ENCODE measurements at places on chromosomes 4 and X.

DNA sequence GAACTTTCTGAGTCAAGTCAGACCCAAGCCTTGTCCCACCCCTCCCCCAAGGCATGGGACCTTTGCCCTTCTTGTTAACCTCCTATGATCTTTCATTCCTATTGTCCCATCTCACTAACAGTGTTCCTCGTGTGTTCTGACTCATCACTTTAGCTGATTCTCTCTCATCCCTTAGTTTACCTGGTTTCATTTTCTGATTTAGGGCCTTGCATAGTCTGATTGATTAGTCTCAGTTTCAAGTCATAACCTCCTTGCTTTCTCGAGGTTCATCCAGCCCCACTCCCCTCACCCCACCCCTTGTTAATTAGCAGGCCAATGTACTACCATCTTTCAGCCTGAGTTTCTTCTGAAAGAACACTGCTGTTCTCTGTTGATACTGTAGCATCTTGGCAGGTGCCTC, 517.4 kb downstream of the RPA4 start:
- DNase-seq: no peak

DNA sequence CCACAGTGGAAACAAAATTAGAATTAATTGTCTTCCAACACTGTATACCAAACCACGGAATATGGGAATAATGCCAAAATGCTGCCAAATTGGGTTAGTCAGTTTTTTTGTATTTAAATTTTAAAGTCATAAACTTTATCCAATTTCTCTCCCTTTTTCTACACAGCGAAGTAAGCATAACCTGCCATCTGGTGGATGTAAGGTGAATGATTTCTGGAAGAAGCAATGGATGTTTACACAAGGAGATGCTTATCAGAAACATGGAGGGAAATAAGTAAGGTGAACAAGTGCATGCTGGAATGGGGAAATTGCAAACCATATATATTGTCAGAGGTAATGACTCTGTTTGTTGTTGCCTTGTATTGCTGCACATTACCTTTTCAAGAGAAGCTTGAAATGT, 691.9 kb downstream of the TECRL start:
- no peak for DNase-seq

DNA sequence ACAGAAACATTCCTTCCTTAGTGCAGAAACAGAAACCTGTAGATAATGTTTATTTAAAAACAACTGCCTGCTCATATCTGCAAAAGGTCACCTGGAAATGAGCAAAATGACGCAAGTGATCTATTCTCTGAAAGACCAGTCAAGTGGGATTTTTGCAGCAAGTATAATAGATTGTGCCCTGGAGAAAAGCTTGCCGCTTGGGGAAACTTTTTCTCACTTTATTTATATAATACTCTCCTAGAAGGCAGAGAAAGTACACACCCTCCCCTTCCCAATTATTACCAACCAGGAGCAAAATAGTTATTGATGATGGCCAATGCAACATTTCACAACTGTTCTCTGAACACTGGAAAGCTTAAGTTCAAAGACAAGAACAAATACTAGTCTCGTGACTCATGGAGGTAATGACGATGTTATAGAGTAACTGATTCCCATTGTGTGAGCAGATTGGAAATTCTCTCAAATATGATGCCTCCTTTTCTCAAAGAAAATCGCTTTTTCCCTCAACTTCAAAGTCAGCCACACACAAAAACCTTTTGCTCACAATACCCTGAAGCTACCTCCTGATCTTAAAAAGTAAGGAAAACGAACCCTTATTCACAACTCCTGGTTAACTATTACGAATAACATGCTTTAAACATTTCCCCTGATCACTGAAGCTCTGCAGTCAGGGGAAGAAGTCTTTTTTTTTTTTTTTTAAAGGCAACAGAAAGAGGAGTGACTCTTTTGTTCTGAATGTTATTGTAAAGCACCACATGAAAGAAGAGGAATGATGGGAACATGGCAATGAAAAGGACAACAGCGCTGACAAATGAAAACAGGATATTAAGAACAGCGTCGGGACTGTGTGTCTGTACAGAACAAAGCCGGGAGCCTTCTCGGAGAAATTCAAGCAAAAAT, 41.0 kb downstream of the MID1 start:
- DNase-seq: no peak

- DNase-seq: no peak
These were observed 28.6 kb downstream of the TEX13A start for GRCh38 chrX:105191878-105192277.

- no peak for DNase-seq
These were observed 147.9 kb downstream of the CHIC2 start for GRCh38 chr4:53916431-53916889.

GRCh38 chrX:1434871-1435240, 17.9 kb downstream of the ASMTL start:
- no peak for DNase-seq

GRCh38 chr4:154490234-154490582, 1.4 kb downstream of the DCHS2 start:
- DNase-seq: no peak

Measured in stimulated activated CD8-positive, alpha-beta memory T cell treated with anti-CD3 and anti-CD28 coated beads, Interleukin-2, amount 100 ng/mL, for 1 hour (primary cell).